ENCODE measurements at places on chromosomes 5 and 9.

DNA sequence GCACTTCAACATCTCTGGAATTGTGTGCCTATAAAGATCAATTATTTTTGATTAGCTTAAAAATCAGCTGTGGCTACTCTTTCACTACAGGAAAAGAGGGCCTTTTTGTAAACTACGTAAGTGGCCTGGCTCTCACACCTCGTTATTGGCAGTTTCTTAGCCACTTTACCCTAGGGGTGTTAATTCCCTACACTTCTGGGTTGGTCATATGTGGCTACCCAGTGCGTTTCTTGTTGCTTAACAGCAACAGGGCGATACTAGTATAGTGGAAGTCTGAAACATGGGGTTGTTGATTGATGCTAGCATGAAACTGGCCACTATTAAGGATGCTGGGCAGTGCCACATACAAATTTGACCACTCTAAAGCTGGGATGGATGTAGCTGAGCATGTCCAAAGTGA lies 174.7 kb upstream of the CDH12 start:
- no peak for DNase-seq

- DNase-seq, result no peak
Measured at GRCh38 chr5:18420711-18421110, 786.5 kb downstream of the TAF11L14 start.

DNA sequence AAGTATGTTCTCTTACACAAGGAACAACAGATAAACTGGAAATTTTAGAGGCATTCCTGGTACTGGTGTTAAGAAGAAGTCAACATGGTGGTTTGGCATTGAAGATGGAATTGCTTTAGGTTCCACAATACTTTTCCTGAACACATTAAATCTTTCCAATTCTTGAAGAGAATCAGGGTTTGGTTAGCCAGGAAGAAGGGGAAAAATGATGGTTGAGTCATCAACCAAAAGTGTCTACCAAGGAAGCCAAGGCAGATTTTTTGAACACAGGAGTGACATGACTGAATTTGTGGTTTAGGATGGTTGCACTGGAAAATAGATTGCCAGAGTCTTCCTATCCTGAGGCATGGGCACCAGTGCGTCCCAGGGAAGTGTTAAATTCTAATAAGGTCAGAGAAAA lies 433.4 kb downstream of the TMEM38B start:
- no peak for DNase-seq

DNA sequence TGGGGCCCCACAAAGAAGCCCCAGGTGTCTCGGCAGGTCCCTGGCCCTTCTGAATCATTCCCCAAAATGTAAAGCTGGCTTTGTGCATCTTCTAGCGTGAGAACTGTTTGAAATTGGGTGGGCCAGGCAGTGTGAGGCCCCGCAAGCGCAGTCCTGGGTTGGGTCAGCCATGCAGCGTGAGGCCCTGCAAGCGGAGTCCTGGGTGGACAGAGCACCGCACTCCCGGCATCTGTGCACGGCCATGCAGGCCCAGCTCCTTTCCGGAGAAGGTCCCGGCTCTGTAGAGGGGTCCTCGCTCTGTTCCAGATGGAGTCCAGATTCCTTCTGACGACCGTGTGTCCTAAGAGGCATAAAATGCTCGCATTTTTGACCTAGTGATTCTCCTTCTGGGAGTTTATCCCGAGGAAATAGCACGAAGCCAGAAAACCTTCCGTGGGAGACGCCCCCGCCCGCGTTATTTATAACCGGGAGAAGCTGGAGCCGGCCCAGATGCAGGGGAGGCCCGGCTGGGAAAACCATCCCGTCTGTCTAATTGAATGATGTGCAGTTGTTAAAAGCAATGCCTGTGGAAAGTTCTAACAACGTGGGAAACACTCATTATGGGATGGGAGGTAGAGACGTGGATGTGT lies 19.4 kb upstream of the NOTCH1 start:
- no peak for DNase-seq

DNA sequence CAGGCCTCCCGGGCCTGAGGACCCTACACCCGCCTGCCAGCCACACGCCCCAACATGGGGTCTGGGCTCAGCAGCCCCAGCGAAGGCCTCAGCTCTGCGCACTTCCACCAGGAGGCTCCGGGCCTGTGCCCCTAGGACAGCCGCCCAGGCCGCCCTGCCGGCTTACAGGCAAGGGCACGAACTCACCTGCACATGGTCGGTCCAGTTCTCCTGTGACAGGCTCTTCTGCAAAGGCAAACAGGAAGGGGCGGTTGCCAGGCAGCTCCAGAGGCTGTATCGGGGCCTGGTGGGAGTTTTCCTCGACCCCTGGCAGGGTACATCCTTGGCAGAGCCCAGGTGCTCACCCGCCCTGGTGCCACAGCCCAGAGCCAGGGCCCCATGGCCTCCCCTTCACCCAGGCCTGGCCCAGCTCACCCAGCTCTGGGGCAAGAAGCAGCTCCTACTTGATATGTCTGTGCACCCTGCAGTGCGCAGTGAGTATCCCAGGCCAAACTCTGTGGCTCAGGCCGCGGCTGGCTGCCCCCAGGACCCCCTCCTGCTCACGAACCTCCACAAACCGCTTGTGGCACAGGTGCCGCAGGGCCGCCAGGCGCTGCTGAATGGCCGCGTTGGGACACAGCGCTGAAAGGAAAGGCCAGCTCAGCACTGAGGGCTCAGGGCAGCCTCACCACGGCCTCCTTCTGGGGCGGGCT lies 52.2 kb upstream of the NRARP start:
- no peak for DNase-seq

DNA sequence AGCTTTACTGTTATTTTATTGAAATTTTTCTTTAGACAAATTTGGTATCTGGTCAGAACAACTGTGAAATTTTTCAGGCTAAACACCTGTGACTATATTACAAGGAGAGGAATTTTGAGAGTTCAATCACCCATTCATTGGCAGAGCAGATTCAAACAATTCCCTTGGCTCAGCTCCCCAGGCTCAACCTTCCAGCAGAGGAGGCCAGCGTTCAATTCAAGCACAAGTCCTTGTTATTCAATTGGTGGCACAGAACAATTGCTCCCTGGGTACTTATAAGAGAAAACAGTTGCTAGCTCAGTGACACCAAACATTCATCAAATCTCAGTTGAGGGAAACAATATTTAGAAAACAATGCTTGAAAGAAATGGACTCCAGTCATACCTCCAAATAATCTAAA lies 83.3 kb downstream of the SUSD1 start:
- peak; percentile 41 for DNase-seq

DNA sequence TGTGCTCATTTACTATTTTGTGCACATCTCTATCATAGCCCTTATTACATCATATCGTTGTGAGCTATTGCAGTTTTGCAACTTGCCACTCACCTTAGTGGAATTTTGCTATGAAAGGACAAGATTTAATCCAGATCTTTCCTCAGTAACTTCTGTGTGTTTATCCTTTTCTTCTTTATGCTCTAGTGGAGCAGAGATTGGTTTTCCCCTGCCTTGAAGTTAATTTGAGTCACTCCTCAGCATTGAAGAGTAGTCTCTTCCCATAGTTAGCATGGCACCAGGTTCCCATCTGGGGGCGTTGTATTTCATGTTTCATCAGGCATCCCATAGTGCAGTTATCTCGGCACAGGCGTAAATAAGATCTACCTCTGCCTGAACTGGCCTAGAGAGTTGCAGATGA lies 510.4 kb downstream of the PSAT1 start:
- no peak for DNase-seq
